ENCODE measurements at places on chromosomes 2 and 18. TPM values are rescaled to one million over a fixed set of nuclear protein-coding genes. Genes with fewer than 3 reads are reported as not detected.

Gene SERPINB12
- not detected for polyA plus RNA-seq

DNA sequence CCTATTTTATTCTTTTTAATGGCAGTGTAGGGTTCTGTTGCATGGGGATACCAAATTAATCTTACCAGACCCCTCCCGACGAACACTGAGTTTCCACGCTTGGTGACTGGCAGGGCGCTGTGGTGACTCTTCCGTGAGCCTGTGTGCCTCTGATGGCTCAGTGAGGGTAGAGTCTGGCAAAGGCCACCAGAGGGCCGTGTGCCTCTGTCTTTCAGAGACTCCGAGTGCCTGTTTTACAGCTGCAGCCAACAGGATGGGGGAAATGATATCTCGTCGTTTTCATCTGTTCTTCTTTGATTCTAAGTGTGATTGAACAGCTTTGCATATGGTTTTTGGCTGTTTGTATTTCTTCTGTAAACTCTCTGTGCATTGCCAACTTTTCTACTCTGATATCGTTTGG, 99.8 kb downstream of the ZNF236 start:
- H3K27ac ChIP-seq: no peak overlapping the region
- H3K4me1 ChIP-seq: no peaks in the 10 kb centered on the region
- H3K4me3 ChIP-seq: no peak overlapping the region
- H3K36me3 ChIP-seq: peaks cover 59% of the 10 kb centered on the region
- peak; percentile 8 for DNase-seq

DNA sequence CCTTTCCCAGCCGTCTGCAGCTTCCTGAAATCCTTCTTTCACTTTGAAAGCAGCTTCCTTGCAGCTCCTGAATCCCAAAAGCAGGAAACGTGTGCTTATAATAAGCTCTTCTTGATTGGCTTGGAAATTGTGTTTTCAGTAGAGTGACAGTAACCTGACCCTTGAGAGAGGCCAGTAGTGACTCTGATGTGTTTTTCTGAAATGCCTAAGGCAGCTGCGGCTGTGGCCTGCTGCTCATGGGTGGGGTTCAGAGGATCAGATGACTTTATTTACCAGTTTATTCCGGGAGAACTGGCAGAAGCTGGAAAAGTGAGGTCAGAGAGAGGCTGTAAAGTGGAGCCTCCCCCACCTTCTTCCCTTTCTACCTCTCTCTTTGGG, 31.9 kb upstream of the RPIA start:
- no peak overlapping the region for H3K4me3 ChIP-seq
- DNase-seq: no peak

DNA sequence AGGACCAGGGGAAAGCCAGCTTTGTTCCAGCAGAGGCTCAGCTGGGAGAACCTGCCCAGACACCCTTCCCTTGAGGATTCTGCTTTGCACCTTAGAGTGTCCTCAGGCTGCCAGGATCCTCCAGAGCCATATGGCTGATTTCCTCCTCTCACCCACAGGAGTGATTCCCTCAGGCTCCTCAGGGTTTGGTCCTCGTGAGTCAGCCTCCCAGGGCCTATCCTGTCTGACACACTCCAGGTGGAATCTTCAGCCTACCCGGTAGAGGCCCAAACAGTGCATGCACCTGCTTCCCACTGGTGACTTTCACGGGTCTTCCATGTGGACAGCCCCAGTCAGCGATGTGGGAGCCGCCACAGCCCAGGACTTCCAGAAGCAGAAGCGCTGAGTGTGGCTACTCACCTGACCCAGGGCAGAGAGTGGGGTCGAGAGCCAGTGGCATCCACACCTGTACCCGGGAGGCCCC, 73.3 kb downstream of the TFCP2L1 start:
- H3K4me3 ChIP-seq: no peak overlapping the region
- H3K4me1 ChIP-seq: peaks cover 33% of the 10 kb centered on the region
- H3K27me3 ChIP-seq: peaks cover 5% of the 10 kb centered on the region
- peak; percentile 35 for DNase-seq

Gene CRIM1
- 35.6 TPM for polyA plus RNA-seq

Gene ZSWIM2
- polyA plus RNA-seq: not detected

DNA sequence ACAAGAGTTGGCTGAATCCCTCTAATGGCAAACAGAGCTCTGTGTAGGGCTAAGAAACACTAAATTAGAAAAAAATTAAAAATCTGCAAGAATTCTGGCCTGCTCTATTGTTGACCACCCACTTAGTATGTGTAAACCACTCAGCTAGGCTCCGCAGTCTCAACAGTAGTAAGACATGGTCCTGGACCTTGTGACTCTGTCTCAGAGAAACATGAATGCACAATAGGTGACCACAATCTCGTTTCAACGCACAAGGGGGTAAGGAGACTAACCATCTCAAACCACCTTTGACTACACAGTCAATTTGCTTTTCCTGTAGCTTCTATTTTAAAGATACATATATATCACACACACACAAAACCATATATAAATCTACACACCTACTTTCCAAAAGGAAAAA, 16.5 kb downstream of the SEPTIN10 start:
- DNase-seq: no peak
- H3K27me3 ChIP-seq: no peaks in the 10 kb centered on the region
- no peaks in the 10 kb centered on the region for H3K4me1 ChIP-seq
- H3K4me3 ChIP-seq: no peak overlapping the region

Gene LOXHD1
- polyA plus RNA-seq: 0.49 TPM

Gene SLC16A14
- polyA plus RNA-seq: 1.9 TPM

Gene MBOAT2
- polyA plus RNA-seq: 20.7 TPM

DNA sequence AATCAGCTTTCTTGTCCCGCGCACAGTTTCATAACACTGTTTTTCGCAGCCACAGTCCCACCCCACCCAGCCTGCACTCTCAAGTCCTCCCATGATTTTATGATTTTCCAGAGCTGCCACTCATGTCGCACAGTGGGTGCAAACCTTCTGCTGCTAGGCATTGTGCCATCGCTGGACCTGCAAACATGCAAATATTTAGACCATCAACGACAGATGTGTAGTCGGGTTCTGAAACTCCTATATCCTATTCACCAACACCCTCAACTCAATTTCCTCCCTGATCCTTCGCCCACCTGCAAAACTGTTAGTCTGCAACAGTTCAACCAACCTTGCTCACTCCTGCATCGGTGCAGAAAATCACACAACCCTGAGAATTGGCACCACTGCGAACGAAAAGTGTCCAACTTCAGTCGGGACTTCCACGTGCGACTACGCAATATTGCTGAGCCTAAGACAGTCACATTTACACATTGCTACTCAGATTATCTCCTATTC, 871 bp upstream of the ALS2 start:
- peak; percentile 59 for DNase-seq
- H3K27me3 ChIP-seq: no peaks in the 10 kb centered on the region
- H3K36me3 ChIP-seq: no peaks in the 10 kb centered on the region
- peak overlapping the region; percentile 83 for H3K4me3 ChIP-seq

Data from large intestine (tissue), 12 donors.